Esophagus squamous epithelium (tissue), 5 donors: ENCODE measurements at places on chromosomes 6 and 20.

GRCh38 chr6:113860181-113860955, 3.2 kb downstream of the MARCKS start:
- no peak for DNase-seq

GRCh38 chr6:55713436-55713835, 134.4 kb upstream of the HMGCLL1 start:
- DNase-seq = no peak

DNA sequence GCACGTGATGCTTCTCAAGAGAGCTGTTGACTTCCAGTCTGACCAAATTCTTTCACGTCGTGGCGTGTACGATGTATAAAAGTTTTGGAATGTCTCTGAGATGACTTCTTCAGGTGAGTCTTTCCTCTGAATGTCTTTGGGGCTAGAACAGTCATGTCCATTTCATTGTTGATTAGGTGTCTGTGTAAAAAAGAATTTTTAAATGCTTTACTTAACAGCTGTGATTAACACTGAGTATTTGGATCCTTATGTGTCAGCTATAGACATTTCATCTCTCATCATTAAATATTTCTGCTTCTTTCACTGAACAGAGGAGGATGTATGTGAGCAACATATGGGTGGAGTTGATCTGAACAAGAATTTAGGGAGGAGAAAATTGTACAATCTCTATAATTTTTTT, 29.3 kb upstream of the KIF13A start:
- DNase-seq = no peak

DNA sequence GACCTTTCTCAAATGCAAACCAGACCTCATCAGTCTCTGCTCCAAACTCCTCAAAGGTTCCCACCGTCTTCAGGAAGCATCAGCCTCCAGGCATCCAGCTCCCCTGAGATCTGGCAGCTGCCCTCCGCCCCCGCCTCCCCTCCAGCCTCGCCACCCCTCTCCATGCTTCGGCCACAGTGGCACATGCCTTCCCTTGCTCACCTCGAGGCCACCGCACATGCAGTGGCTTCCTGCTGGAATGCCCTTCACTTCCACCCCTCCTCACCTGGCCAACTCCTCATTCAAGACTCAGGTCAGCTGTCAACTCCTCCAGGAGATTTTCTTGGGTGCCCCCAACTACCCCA, 13.4 kb downstream of the KIAA1755 start:
- DNase-seq = no peak

DNA sequence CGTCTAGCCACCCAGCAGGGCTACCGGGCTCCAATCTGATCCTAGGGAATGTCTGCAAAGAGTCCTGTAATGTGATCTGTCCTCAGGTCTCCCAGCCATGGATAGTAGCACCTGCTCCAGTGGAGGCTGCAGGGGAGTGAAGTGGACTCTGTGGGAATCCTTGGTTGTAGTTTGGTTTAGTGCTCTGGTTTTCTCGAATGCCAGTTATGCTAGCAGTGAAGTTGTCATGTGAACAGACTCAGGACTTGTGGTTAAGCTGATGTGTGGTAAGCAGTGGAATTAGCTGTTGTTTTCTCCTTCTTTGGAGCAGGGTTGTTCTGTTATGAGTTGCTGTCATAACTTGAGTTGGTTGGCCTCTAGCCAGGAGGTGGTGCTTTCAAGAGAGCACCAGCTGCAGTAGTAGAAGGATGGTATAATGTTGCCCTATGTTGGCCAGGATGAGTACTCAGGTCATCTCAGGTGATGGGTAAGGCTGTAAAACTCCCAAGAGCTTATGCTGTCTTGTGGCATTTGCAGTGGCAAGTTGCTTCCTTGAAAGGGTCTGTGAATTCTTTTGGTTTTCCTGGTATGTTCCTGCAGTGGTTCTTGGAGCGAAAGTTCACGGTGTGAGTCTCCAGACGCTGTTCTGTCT, 390.2 kb downstream of the UTRN start:
- no peak for DNase-seq
